M059J (cell line): ENCODE measurements at places on chromosomes 7 and 10. TPM values are rescaled to one million over a fixed set of nuclear protein-coding genes. Genes with fewer than 3 reads are reported as not detected.

DNTT gene
- total RNA-seq: not detected in 2 replicates

VPS37D gene
- total RNA-seq: 1.7 and 5.1 TPM in 2 replicates

SEMA3E gene
- total RNA-seq: not detected in 2 replicates

SLC26A5 gene
- total RNA-seq: not detected in 2 replicates

CYTH3 gene
- 15.0 and 29.6 TPM in 2 replicates for total RNA-seq

KEL gene
- total RNA-seq: 3.9 TPM in 1 of 2 replicates, not detected in the other

RPS24 gene
- 2,206 and 2,326 TPM in 2 replicates for total RNA-seq

CYP3A7 gene
- not detected in 2 replicates for total RNA-seq

ADCK2 gene
- total RNA-seq: 14.2 and 22.0 TPM in 2 replicates

FAM107B gene
- total RNA-seq: 15.0 and 18.4 TPM in 2 replicates

CFAP46 gene
- not detected in 2 replicates for total RNA-seq

AOAH gene
- 2.6 and 3.0 TPM in 2 replicates for total RNA-seq

EVX1 gene
- total RNA-seq: not detected in 2 replicates

DNA sequence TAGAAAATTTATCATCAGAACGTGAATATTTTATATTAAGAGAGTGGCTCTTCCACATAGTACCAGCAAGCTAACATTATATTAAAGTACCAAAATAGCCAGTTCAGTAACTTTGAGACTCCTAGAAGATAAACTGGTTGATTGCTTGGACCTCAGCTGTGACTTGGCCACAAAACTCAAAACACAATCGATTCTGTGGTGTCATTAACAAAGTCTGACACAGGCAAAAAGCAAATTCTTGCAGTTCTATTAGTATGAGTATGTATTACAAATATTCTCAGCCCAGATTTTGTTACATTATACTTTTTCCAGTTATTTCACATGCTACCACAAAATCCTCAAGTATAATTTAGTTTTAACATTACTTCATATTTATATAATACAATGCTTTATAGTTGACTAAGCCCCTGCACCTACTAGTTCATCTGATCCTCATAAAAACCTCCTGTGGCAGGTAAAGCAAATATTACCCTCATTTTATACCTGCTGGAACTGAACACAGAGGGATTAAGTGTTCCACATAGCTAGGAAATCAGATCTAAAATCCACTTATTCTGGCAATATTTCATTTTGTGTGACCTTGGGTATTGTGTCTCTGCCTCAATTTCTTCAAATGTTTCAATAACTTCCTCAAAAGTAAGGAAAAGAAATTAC lies 279.9 kb upstream of the MKLN1 start:
- no peak for DNase-seq

DNA sequence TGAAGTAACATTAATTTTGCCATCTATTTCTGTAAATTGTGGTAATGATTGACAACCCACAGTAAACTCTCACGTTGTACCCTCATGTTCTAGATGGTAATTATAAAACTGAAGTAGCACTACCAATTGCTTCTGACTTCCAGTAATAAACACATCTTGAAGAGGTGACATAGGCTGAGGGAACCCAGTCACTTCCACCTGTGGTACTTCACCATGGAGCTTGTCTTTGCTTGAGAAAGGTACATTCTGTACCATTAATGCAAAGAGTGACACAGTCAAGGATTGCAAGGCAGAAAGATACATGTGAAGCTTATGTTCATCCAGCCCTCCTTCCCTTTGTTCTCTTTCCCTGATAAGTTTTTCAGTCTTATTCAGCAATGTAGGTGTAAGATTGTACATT lies 11.2 kb downstream of the CAPZA2 start:
- DNase-seq: no peak

- no peak for DNase-seq
Measured at GRCh38 chr7:4144811-4145510, 537.1 kb upstream of the FOXK1 start.

DNA sequence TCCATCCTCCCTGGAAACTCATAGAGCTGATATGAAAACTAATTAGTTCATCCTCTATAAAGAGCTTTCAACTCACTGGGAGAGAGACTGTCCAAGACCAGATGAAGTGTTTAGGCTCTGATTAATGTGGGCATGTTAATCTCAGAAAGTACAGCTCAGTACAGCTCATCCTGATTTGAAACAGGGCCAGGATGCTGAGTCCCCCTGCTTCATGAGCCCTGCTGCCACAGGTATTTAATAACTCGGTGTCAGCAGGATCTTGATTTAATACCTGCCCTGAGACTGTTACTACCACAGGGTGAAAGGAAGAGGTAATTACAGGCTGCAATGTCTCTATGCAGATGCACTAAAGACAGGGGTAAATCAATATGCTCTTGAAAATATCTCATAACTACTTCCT lies 10.8 kb downstream of the LMOD2 start:
- no peak for DNase-seq

DNA sequence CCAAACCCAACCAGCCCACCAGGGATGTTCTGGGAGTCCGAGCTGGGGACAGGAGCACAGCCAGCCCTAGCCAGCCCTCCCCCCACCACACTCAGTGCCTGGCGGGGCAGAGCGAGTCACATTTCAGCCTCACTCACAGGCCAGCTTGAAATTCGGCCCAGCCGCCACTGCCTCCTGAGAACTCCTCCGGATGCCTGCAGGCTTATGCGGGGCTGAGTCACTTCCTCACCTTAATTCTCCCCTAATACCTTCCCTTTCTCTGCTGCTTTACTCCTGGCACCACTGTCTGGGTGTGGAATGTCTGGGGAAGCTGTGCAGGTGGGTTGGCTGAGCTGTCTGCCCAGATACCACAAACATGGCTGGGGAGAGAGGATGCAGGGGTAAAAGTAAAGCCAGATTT lies 22.6 kb upstream of the DLG5 start:
- peak; percentile 95 for DNase-seq

DNA sequence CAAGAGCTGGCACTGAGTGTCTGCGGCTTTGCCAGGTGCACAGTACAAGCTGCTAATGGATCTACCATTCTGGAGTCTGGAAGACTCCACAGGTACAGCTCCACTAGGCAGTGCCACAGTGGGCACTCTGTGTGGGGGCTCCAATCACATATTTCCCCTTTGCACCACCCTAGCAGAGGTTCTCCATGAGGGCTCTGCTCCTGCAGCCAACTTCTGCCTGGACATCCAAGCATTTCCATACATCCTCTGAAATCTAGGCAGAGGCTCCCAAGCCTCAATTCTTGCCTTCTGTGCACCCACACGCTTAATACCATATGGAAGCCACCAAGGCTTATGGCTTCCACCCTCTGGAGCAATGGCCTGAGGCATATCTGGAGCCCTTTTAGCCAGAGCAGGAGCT lies 29.2 kb downstream of the IQUB start:
- no peak for DNase-seq

- DNase-seq: no peak
Measured at GRCh38 chr7:20246236-20246635, 29.1 kb upstream of the MACC1 start.

DNA sequence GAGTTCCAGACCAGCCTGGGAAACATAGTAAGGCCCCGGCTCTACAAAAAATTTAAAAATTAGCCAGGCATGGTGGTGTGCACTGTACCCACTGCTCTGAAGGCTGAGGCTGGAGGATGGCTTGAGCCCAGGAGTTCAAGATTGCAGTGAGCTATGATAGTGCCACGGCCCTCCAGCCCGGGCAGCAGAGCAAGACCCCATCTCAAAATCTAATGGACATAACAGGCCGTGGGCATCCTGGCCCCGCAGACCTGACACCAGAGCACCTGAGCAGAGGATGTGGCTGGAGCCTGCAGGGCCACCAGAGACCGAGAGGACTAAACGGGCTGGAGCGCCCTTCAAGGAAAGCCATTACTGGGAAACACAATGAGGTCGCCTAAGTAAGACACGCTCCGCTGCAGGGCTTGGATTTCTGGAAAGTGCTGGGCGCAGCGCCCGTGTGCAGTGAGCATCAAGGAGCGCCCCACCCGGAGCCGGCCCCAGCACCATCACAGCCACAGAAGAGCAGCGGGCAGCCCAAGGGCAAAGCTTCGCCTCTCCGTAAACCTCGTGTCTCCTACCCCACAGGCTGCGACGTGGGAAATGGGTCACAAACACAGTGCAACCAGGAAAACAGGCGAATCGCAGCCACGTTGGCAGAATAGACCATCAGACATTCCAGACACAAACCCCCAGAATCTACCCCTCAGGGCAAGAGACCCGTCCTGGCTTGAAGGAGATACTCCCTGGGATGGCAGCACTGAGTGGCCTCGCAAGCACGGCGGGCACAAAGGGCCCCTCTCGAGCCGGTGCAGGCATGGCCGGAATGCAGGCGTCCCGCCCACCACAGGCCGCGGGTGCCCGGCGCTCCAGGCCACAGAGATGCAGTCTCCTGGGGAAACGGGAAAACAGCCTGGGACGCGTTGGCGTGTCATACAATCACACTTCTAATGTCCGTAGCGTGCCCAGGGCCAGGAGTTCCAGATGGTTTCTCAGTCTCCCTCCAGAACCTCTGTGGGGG lies 4.9 kb downstream of the RADIL start:
- peak; percentile 42 for DNase-seq

- DNase-seq: peak; percentile 12
Measured at GRCh38 chr10:62424026-62424425, 49.9 kb downstream of the ZNF365 start.

- DNase-seq: peak; percentile 89
Measured at GRCh38 chr10:77355844-77356243, 281.8 kb downstream of the KCNMA1 start.

DNA sequence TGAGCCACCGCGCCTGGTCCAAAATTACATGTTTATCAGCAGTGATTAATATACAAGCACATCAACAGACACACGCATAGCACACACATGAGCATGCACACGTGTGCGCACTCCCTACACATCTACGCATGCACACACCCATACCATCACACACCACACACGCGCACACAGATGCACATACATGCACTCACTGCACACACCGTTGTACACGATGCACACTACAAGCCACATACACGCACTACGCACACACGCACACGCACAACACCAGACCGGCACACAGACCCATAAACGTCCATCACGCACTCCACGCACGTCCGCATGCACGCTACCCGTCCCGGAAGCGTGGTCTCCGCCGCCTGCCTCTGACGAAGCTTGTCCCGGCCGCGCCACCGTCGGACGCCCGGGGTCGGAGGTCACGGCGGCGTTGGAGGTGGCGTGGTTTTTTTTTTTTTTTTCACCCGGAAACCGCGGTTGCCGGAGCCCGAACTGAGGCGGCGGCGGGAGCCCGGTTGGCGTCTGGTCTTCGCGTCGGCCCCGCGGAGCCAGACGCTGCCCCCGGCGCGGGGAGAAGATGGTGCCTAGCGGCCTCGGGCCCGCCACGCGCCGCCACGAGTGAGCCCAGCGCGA lies at the start of gene TMEM248:
TMEM248 (plus strand) TSS at position 457 of the 627 bp plus-strand sequence. CDS start 20,641 bp downstream, outside the sequence.
- peak; percentile 83 for DNase-seq

GRCh38 chr7:116672596-116673456 lies 830 bp downstream of the MET start:
- DNase-seq: peak; percentile 79

DNA sequence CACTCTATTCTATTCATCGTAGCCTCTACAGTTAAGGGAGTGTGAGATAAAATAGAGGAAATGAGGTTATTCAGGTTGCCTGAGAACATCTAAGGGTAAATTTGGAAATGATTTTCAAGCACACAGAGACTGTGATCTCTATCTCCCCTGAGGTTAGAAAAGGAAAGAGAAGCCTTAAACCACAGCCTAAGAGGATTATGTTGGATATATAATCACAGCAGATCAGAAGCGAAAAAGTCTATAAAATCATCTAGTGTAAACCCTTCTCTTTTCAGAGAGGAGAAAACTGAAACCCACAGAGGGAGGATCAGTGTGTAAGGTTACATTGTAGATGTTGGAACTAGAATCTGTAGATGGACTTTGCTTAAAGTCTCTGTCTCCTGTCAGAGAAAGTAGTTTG lies 90.6 kb upstream of the SEMA3E start:
- no peak for DNase-seq

DNA sequence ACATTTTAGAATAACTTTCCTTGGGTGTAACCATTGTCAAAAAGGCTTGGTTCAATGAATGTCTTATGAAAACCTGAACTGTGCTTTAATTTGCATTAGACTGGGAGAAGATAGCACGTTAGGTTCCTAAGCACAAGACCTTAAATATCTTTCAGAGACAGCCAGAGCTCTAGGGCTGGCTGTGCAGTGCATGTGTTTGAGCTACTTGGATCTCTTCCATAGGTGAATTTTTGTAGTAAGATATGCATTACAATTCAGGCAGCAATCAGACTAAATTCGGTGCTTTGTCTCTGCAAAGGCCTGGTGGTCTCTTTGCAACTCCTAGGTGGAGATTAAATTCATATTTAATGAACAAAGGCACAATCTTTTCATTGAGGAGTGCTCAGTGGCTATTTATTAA lies 192.0 kb downstream of the ZNF438 start:
- no peak for DNase-seq

GRCh38 chr10:11290156-11290890 lies 272.7 kb downstream of the CELF2 start:
- DNase-seq: no peak

DNA sequence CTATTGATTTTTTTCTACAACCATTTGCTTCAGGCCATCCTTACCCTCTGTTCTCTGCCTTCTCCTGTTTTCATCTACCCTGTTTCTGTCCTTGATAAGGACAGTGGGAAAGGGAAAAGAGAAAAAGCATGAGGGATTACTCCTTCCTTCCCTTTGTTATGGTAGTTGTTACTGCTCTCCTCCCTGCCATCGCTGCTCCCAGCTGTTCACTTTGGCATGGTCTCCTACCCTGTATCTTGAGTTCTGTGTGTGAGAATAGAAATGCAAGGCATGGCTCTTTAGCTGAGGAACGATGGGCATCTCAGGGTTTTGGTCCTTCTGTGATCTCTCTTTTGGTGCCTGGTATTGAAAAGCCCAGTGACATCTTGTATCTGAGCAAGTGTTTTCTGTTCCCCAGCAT lies 6.4 kb downstream of the CCSER2 start:
- no peak for DNase-seq

DNA sequence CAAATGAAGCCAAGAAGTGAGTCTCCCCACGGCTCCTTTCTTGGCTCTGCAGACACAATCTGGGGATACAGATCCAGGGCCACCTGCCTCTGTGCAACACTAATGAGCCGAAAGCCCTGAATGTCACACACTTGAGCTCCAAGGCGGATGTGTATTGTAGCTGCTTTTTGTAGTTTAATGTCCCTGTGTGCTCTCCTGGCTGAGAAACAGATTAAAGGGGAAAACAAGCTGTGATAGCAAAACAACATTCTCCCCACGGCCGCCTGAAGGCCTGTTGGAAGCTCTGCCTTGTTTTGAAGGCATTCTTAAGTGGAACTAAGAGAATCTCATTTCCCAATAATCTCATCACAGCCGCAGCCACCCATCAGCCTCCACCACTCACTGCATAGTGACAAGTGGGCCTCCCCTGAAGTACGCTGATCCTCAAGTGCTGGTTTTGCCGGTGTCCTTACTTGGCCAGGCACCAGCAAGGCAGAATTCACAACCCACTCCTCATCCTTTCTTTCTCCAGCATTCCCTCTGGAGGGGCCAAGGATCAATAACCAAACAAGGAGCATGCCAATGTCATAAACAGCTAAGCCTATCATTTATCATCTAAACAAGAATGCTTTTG lies 44.4 kb upstream of the AMPH start:
- DNase-seq: no peak

GRCh38 chr7:129462420-129462819 lies 28.2 kb downstream of the STRIP2 start:
- no peak for DNase-seq

GRCh38 chr7:24403557-24403956 lies 119.6 kb downstream of the NPY start:
- no peak for DNase-seq
